ENCODE measurements at places on chromosomes 4 and X. TPM values are rescaled to one million over a fixed set of nuclear protein-coding genes. Genes with fewer than 3 reads are reported as not detected.

DNA sequence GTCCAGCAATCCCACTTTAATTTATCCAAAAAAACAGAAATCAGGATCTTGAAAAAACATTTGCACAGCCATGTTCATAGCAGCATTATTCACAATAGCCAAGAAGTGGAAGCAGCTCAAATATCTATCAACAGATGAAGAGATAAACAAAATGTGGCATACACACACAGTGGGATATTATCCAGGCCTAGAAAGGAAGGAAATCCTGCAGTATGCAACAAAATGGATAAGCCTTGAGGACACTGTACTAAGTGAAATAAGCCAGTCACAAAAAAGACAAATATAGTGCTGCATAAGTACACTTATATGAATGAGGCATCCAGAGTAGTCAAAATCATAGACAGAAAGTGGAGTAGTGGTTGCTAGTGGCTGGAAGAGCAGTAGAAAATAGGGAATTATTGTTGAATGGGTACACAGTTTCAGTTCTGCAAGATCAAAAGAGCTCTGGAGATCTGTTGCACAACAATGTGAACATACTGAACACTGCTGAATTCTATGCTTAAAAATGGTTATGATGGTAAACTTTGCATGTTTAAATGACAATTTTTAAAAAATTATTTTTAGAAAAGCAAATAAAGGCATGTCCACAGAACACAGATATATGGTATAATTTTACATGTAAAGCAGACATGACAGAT, 25.6 kb downstream of the CHM start:
- H3K4me1 ChIP-seq, result no peaks in the 10 kb centered on the region
- DNase-seq, result no peak
- H3K27ac ChIP-seq, result no peak overlapping the region
- H3K36me3 ChIP-seq, result no peaks in the 10 kb centered on the region

DNA sequence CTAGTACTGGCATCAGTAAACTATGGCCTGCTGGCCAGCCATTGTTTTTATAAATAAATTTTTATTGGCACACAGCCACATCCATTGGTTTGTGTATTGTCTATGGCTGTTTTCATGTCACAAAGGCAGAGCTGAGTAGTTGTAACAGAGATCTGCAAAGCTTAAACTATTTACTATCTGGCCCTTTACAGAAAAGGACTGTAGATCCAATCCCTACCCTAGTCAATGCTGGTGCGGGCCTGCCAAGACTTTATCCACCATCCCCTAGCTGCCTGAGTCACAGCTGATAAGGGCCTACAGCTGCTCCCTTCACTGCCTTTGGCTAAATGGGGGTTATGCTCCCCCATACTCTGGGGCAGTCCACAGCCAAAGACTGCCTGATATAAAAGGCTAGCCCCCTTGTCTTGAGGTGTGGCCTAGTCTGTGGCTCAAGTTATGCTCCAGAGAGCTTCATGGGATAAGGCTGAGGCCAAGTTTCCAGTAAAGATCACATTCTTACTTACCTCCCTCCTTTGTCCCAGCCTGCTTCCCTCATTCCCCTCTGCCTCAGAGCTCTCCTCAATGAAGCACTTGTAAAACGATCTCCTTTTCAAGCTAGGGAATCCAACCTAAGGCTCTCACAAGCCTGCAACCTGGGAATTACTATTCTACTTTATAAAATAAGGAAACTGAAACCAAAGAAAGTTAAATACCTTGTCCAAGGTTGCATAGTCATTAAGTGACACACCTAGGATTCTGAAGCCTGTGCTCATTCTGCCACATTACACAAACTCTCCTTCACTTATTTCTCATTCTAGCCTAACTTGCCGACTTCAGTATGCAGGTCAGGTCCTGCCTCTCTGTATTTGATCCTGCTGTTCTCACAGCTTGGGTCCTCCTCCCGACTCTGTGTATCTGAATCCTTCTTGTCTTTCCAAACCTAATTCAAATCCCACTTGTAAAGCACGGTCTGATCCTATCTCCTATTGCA, 20.7 kb downstream of the ACE2 start:
- no peak overlapping the region for H3K4me3 ChIP-seq
- no peaks in the 10 kb centered on the region for H3K36me3 ChIP-seq
- DNase-seq, result no peak
- no peak overlapping the region for H3K27ac ChIP-seq
- H3K4me1 ChIP-seq, result no peaks in the 10 kb centered on the region
- no peaks in the 10 kb centered on the region for H3K27me3 ChIP-seq

BANK1 gene
- total RNA-seq, result not detected

TMEM156 gene
- total RNA-seq, result 19.3 TPM

GRCh38 chr4:61521451-61521850, 321.3 kb downstream of the ADGRL3 start:
- H3K27me3 ChIP-seq, result no peaks in the 10 kb centered on the region
- no peak overlapping the region for H3K4me3 ChIP-seq
- no peaks in the 10 kb centered on the region for H3K4me1 ChIP-seq
- H3K27ac ChIP-seq, result no peak overlapping the region

DUSP21 gene
- not detected for total RNA-seq

DNA sequence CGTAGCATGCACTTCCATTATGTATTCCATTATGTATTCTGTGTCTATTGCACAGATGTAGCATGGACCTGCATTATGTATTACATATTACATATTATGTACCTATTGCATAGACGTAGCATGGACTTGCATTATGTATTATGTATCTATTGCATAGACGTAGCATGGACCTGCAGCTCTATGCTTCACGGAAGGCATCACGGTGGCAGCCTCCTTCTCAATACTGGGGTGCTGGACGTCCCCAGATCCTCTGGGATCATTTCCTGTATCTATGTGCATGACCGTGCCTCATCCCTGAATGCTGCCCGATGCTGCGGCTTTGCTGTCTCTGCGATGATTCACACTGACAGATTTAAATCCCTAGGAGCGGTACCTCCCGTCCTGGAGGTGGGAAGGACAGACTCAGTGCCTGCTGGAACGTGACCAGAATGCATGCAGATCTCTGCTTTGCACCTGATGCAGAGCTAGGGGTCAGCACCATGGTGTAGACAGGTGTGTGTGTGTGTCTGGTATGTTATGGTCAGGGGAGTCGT, 317.5 kb downstream of the DHRSX start:
- no peaks in the 10 kb centered on the region for H3K27me3 ChIP-seq
- no peak overlapping the region for H3K4me3 ChIP-seq
- DNase-seq, result no peak
- H3K27ac ChIP-seq, result no peak overlapping the region
- no peaks in the 10 kb centered on the region for H3K36me3 ChIP-seq

ARSH gene
- total RNA-seq, result not detected

GRCh38 chr4:42683393-42683792, 26.5 kb upstream of the ATP8A1 start:
- H3K4me3 ChIP-seq, result no peak overlapping the region
- H3K27ac ChIP-seq, result no peak overlapping the region
- peaks cover 2% of the 10 kb centered on the region for H3K4me1 ChIP-seq

RHOXF2 gene
- total RNA-seq, result not detected

DNA sequence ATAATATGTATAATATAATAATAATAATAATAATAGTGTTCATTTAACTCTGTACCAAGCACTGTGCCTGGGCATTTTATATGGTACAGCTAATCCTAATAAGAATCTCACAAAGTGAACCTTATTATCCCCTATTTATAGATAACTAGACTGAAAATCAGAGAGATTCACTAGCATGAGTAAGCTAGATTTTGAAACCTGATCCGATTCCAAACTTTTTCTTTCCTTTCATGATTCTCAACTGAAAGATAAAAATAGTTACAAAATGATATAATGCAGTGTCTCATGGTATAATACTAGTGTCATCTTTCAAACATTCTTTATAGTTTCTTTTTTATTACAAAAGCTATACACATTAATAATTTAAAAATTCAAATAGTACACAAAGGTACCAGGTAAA, 55.9 kb upstream of the RNF128 start:
- H3K27me3 ChIP-seq, result no peaks in the 10 kb centered on the region
- no peak overlapping the region for H3K27ac ChIP-seq
- no peak overlapping the region for H3K4me3 ChIP-seq
- H3K36me3 ChIP-seq, result no peaks in the 10 kb centered on the region

GRCh38 chrX:135543924-135544323, 23.5 kb downstream of the INTS6L start:
- peaks cover 28% of the 10 kb centered on the region for H3K4me1 ChIP-seq
- H3K27me3 ChIP-seq, result no peaks in the 10 kb centered on the region
- H3K27ac ChIP-seq, result no peak overlapping the region
- no peak for DNase-seq

DNA sequence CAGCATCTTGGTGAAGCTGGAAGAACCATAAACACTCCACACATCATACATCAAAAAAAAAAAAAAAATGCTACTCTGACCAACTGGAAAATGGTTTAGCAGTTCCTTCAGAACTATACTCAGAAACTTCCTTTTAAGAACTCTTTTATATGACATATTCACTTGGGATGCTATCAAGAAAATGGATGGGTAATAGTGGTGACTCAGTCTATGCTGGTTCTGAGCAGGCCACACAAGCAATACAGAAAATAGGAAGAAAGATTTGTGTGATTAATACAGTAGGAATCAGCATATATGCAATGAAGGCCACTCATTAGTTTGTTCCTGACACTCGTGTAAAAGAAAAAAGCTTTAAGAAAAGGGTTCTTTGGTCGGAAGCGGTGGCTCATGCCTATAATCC, 123.5 kb upstream of the FAT4 start:
- no peak overlapping the region for H3K4me3 ChIP-seq
- no peak overlapping the region for H3K27ac ChIP-seq
- H3K4me1 ChIP-seq, result no peaks in the 10 kb centered on the region
- no peaks in the 10 kb centered on the region for H3K36me3 ChIP-seq
- H3K27me3 ChIP-seq, result no peaks in the 10 kb centered on the region

- no peaks in the 10 kb centered on the region for H3K36me3 ChIP-seq
- no peaks in the 10 kb centered on the region for H3K4me1 ChIP-seq
- H3K4me3 ChIP-seq, result no peak overlapping the region
- no peak overlapping the region for H3K27ac ChIP-seq
- no peaks in the 10 kb centered on the region for H3K27me3 ChIP-seq
Measured at GRCh38 chrX:36963069-36963808, 44.9 kb upstream of the FAM47C start.

CNOT6L gene
- 225 TPM for total RNA-seq

DNA sequence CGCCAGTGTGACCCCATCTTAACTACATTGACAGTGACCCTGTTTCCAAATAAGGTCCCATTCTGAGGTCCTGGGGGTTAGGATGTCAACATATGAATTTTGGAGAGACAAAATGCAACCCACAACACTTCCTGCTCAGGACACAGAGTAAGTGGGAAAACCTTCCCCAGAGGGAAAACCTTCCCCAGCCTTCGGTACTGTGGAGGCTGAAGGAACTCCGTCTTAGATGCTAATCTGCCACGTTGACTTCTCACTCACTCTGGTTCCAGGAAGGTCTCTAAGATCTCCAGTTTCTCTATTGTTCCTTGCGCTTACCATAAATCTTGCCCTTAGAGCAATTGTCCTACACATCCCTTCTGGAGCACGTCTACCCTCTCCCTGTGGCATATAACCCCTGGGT, 29.7 kb upstream of the HMX1 start:
- DNase-seq, result no peak
- no peaks in the 10 kb centered on the region for H3K36me3 ChIP-seq
- no peaks in the 10 kb centered on the region for H3K4me1 ChIP-seq
- H3K4me3 ChIP-seq, result no peak overlapping the region
- no peaks in the 10 kb centered on the region for H3K27me3 ChIP-seq

GRCh38 chr4:78922207-78922606, 17.0 kb downstream of the PAQR3 start:
- H3K27ac ChIP-seq, result no peak overlapping the region
- peaks cover 7% of the 10 kb centered on the region for H3K36me3 ChIP-seq
- no peak for DNase-seq
- H3K27me3 ChIP-seq, result no peaks in the 10 kb centered on the region

SNCA gene
- 1.4 TPM for total RNA-seq

ETDB gene
- not detected for total RNA-seq

VEGFC gene
- total RNA-seq, result not detected

GRCh38 chr4:108881190-108881589, 118.3 kb upstream of the ETNPPL start:
- H3K4me3 ChIP-seq, result no peak overlapping the region
- H3K27ac ChIP-seq, result no peak overlapping the region
- no peaks in the 10 kb centered on the region for H3K4me1 ChIP-seq
- no peak for DNase-seq

GABRG1 gene
- total RNA-seq, result not detected

PCDH19 gene
- total RNA-seq, result not detected

Measured in CD4-positive, alpha-beta memory T cell (primary cell).